ENCODE measurements at places on chromosomes 12 and 14.

DNA sequence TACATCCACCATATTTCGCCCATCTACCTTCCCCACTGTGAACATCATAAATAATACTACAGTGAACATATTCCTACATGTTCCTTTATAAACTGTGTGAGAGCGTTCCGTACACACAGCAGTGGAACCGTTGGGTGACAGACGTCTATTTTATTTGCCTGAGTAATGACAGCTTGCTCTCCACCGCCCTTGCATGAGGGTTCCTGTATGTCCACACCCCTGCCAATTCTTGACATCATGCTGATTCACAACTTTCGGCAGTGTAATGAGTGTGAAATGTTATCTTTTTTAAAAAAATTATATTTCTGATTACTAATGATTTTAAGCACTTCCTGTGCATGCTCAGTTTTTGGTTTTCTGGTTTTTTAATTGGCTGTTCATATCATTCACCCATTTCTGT lies 4.3 kb upstream of the RAD52 start:
- DNase-seq = no peak

- no peak for DNase-seq
Measured at GRCh38 chr12:48237162-48237561, 34.1 kb upstream of the OR10AD1 start.

- DNase-seq = no peak
Measured at GRCh38 chr12:82765971-82766705, 79.4 kb downstream of the TMTC2 start.

- no peak for DNase-seq
Measured at GRCh38 chr12:20436316-20436715, 68.0 kb downstream of the PDE3A start.

DNA sequence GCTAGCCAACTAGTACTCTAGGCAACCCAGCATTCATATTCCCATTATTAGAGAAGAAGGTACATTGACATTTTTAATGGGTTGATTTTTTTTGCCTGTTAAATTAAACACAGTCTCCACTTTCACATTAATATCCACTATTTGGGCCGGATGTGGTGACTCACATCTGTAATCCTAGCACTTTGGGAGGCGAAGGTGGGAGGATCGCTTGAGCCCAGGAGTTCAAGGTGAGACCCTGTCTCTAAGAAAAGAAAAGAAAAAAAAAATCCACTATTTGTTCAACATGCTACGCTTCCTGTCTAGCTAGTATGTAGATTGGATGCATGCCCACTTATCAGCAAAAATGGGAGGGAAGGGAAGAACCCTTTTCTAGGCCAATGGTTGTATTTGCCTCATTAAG lies 7.1 kb upstream of the CRADD start:
- DNase-seq = no peak

DNA sequence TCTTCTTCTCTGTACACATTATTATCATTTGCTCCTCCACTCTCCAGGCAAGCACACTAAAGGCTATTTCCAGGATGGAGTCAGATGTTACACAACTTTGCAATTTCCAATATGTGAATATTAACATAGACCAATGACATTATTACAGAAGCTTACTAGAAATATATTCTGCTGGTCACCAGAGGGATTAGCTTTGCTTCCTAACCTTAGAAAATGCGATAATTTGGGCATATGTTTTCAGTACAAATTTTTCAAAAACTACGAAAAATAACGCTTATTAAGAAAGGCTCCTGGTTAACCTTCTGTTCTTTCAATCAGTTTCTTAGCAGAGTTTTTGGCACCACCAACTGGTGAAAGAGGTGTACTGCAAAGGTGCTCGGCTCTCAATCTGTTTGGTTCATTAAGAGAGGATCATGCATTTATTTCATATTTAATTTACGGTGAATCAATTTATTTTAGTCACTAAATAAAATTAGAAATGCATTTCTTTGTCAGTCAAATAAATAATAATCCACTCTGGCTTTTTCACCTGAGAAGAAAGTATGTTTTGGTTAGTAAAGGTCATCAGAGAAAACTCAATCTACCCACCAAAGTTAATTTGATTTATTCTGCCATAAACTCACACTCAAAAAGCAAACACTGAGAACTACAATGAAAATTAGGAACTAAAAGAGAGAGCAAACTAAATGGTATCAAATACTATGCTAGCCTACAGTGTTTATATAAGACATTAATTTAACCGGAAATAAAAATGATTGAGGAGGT lies 39.2 kb downstream of the EFCAB11 start:
- peak; percentile 71 for DNase-seq
